ENCODE measurements at places on chromosomes 2 and 18.

DNA sequence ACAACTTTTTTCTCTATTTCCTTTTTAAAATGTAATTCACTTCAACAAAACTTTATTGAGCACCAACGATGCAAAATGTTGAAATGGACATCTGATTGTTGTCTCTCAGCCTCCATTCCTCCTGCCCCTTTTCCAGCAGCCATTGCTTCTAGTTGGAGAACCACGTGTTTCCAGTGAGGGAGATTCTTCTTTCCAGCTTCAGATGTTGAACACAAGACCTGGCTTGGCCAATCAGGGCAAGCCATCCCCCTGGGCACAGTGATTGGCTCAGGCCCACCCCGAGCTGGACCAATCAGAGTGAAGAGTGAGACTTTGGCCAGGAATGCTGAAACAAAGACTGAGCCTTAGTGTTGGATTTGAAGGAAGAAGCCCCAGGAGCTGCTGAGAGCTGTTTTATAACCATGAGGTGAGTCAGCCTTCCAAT, 59.0 kb downstream of the E2F6 start:
- DNase-seq, result peak; percentile 73

GRCh38 chr2:74259191-74259590, 60.8 kb downstream of the MTHFD2 start:
- DNase-seq, result no peak

DNA sequence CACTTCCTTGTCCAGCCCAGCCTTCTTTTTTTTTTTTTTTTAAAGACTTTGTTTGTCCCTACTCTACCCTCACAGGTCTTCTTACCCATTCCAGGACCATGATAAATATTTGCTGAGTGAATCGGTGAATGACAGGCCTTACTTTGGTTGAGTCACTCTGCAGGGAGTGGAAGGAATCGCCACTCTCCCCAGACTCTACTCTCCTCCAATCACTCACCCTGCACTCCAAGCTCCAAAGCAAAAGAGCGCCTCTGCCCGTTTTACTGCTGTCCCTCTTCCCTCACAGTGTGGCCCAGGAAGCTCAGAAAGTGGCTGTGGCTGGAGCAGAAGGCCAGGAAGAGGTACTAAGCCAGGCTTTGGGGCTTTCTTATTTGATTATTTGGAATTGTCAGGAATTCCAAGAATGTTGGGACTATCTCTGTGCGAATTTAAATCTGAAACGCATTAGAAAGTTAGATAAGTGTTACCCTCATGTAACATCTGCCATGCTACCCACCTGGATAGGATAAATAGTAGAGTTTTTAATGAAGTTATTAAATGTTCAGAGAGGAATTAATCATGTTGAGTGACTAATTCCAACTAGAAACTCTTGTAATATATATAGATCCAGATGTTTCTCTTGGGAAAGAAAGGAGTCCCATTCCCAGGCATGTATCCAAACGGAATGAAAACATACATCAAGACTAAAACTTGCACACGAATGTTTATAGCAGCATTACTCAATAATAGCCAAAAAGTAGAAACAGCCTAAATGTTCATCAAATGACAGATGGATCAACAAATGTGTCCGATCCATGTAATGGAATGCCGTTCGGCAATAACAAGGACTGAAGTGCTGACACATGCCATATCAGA, 43.0 kb upstream of the CHMP1B start:
- DNase-seq, result peak; percentile 26

DNA sequence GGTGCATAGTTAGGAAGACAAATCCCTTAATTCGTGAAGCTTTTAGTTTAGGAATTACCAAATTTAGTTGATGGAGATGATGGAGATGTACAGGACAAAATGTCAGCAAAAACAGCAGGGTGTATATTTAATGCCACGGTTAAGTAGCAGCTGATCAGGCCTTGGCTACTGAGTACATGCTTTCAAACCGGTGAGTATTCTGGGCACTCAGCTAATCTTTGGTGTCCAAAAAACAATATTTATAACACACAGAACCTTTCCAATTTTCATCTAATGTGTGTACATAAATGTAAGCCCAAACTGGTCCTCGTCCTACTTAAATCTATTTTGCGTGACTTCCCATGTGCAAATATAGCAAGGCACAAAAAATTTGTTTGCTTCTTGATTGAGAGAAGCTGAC, 703.4 kb upstream of the LINC00305 start:
- no peak for DNase-seq

DNA sequence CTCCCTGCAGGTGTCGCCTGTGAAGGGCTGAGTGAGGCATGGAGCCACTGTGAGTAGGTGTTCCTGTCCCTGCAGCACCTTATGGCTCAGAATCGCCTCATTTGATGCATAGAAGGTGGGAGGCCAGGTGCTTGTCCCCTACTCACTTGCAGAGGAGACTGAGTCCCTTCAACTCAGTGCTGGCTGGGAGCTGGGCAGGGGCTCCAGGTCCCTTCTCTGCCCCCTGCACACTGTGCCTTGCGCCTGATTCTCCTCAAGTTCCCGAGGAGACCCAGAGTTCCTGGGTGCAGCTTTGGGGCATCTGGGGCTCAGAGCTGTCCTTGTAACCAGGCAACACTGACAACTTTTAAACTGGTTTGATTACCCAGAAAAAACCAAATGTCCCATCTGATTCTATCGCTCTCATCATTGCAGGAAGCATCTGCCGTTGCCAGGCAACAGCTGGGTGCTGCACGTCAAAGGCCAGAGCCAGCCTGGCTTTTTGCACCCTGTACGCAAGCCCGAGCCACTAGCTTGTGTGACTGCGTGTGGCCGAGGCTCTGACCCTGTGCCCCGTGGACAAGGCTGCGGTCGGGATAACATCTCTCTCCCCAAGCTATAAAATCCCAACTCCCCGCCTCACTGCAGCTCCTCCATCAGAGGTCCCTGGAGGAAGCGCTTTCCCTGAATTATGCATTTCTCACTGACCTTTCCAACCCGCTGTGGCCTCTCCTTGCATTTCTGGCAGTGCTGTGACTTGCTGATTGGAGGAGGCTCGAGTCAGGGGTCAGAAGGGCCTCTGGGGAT, 130.8 kb upstream of the HDAC4 start:
- no peak for DNase-seq

GRCh38 chr18:49001111-49001510, 50.3 kb upstream of the SMAD7 start:
- no peak for DNase-seq

GRCh38 chr2:209762563-209762962, 9.1 kb upstream of the UNC80 start:
- DNase-seq, result no peak

- DNase-seq, result no peak
Measured at GRCh38 chr2:128641421-128642080, 322.9 kb upstream of the HS6ST1 start.

GRCh38 chr2:175606010-175606841, 395.8 kb downstream of the LNPK start:
- no peak for DNase-seq

GRCh38 chr2:124822516-124822915, 797.4 kb downstream of the CNTNAP5 start:
- no peak for DNase-seq

DNA sequence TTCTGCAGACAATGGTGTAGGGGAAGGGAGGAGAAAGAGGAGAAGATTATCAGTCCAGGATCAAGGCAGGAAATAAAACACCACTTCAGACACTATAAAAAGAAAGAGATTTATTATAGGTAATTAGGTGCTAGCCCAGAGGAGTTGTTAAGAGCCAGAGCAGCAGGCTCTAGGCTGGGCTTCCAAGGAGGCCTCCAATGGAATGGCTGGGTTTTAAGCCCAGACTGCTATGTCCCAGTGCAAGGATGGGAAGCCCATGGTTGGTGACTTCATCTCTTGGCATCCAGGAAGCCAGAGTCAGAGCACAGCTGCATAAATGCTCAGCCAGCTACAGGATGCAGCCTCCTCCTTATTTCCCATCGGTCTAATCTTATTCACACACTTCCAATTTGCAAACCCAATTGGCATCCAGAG, 95.6 kb downstream of the LAMA3 start:
- DNase-seq, result peak; percentile 15

DNA sequence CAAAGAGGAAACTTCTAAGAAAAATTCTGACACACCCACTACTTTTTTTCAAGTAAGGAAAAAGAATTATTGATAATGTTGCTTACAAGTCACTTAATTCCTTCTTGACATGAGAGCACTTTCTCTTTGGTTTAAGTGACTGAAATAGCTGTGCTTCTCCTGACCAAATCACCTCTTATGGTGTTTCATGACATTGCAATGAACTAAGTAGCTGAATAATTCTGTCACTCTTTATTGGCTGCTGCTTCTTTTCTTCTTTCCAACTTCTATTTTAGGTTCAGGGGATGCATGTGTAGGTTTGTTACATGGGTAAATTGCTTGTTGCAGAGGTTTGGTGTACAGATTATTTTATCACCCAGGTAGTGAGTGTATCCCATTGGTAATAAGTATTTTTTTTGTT, 447.6 kb upstream of the NETO1 start:
- no peak for DNase-seq

- no peak for DNase-seq
Measured at GRCh38 chr2:218381916-218382366, at the start of gene SLC11A1. SLC11A1 (plus strand) TSS chr2:218382273; CDS start chr2:218382369, 96 bp downstream.

DNA sequence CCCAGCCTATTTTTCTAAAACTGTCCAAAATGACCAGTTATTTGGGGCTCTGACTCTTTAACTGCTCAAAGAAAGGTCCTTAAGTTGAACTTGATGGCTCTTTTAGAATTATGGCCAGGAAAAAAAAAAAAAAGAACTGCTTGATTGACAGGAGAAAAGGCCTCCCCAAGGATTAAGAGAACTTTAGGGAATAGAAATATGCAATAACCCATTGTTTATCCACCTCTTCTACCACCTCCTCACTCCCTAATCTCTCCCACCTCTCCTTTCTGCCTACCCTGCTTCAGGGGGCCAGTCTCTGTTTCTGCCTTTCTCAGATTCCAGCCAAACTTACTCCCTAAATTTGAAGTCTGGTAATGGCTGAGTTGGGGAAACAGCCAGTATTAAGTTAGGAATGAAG, 5.7 kb upstream of the STRN start:
- no peak for DNase-seq

DNA sequence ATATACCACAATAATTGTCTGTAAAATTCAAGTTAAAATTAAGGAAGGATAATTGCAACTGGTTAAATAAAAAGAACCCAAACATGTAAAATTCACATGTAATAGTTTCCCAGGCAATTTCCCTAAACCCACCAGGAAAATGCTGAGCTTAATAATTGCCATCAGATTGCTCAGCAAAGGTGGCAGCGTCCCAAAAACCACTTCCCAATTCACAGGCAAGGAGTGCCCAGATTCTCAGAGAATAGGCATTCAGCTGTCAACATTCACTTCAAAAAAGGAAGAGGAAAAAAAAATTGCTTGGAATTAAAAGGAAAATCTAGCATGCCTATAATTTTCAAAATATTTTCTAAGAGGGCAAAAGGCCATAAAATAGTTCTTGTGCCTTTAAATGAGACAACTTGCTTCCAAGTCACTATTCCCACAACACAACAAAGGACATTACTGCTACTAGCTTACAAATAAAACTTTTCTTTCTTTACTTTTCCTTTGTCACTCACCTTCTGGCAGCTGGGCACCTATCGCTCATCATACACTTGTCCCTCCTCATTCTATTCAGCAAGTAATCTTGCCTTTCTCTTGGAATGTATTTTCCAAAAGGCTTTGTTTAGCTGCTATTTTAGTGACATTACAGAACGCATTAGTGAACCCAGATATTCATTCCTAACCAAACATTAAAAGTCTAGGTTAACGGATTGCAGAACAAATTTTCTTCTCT, 15.2 kb downstream of the SRBD1 start:
- no peak for DNase-seq

DNA sequence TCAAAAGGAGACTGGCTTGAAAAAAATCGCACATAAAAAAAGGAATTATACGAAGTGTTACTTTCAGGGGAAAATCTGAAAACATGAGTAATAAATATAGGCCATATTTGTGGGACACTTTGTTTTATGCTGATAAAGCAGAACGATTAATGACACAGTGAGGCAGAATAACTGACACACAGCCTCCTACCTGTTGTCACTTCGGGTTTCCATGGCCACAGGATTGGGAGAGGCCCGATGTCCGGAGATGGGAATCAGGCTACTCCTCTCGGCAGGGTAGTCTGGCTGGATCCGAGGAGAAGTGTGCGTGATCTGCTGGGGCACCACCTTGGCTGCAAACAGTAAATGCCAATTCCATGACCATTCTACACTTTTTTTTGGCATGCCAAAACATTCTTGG, 31.7 kb downstream of the SAP130 start:
- no peak for DNase-seq

GRCh38 chr2:190571686-190572085, 37.2 kb upstream of the NEMP2 start:
- no peak for DNase-seq

- no peak for DNase-seq
Measured at GRCh38 chr2:135471106-135471505, 59.9 kb downstream of the ZRANB3 start.

DNA sequence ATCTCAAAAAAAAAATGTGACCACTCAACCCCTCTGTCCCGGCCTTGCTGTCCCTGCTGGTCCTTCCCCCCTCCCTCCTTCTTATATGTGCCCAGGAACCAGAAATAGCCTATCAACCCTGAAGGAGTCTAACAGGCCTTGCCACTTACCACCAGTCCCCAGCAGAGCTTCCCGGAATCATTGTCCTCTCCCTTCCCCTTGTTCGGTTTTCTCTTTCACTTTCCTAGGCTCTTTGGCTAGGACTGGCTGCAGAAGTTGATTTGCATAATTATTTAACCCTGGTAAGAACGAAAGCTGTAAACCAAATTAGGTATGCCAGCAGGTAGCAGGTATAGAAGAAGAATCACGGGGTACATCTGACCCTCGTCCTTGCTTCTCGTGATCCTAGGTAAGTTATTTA, 72.6 kb upstream of the ZNF532 start:
- no peak for DNase-seq

DNA sequence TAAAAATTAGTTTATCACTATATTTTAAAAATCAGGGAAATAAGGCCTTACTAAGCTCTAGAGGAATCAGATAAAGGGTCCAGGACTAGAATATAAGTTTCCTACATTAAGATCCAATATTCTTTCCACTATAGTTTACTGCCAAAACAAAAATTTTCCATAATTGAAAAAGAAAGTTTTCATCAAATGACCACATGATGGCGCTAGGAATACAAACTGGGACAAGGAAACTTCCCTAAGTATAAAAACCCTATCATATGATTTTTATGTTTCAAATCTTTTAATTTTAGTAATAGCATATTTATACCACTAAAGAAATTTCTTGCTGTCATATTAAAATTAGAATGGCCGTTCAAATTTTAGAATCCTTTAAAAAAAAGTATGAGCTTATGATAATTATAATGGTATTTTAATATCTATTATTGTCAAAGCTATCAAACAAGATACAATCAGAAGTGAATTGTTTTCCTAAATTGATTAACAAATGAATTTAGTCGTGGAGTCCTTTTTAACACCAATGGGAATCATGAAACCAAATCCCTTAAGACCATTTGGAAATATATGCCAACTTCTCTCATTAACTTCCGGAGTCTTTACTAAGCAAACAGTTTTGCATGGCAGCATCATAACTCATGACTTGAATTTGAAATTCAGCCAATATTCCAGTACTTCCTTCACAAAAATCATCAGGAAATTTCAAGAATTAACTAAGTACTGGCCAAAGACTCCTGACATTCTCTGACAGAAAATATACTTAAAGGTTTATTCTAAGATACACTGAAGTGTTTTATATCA, 70.3 kb downstream of the SCN1A start:
- DNase-seq, result no peak

GRCh38 chr2:187853381-187853791, 299.2 kb upstream of the TFPI start:
- DNase-seq, result no peak

All from AG04450 (cell line).